SK-N-SH treated with all-trans-retinoic acid at 6 μM for 48 hours (cell line): ENCODE measurements at places on chromosomes 12 and 14.
A peak's percentile ranks its signal among the peaks of the same experiment; 100 is the strongest.

DNA sequence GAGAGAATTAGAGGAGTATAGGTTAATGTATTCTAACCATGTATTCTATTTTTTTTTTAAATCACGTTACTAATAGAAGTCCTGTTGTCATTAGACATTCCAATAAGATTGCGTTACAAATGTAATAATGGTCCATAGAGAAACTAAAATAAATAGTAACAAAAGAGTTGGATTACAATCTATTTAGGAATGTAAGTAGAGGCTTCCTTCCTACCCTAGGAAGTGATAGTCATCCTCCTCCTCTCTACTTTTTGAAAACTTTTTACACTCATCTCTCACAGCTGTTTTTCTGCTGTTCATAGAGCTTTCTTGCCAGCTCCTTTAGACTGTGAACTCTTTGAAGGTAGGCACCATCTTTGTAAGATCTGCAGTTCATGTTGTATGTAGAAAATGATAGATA, 23.6 kb downstream of the TRHDE start:
- ATAC-seq: peak; percentile 32; the same call in 2 of the 3 replicates

DNA sequence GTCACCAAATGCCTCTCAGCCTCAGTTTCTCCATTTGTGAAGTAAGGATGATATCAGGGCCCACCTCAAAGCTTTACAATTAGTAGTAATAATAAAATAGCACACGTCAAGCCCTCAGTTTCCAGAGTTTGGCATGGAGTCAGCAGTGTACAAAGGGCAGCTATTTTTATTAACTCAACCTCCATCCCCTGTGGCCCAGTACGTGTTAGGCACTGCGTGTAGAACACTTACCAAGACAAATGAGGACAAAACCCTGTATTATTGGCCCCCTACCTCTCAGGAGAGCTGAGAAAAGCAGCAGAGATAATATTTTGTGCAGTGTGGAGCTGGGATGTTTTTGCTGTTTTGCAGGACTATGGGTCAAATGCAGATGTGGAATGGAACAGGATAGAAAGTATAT, 280.8 kb downstream of the C12orf75 start:
- ATAC-seq: no peak

- no peak for ATAC-seq
Measured at GRCh38 chr14:73784181-73784987, 67.2 kb upstream of the PTGR2 start.

DNA sequence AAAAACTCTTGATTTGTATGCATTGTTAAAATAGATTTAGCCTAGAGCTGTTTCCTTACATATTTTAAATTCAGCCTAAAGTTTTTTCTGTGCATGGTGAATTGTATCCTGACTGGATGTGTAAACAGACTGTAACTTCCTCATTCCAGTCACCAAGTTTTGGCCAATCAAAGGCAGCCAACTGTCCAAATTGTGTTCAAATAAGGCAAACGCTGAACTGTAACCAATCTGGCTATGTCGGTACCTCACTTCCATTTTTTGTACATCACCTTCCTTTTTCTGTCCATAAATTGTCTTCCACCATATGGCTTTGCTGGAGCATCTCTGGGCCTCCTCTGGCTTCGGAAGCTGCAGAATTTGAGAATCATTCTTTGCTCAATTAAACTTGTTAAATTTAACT, 1921.9 kb upstream of the SEL1L start:
- ATAC-seq: no peak

DNA sequence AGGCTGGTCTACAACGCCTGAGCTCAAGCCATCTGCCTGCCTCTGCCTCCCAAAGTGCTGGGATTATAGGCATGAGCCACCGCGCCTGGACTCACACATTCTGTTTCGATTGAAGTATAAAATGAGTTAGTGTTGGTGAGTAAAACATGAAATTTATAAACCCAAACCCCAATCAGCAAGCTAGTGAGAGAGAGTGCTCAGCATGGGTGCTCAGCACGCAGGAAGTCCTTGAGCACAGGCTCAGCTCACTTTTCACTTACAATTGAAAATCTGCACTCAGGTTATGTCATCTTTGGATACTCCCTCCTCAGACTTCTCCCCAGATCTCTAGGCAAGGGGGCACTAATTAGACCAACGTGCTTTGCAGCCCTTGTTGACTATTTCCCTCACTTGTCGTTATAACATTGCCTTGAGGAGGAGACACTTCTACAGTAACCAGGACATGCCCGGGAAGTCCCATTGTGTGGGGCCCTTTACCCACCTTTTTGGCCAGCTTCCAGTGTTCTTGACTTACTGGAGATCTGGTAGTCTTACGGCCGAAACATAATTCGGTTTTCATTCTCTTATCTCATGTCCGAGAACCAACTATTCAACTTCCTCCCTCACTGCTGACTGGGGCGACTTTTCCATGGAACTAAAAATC, 68.5 kb upstream of the AMN1 start:
- no peak for ATAC-seq

DNA sequence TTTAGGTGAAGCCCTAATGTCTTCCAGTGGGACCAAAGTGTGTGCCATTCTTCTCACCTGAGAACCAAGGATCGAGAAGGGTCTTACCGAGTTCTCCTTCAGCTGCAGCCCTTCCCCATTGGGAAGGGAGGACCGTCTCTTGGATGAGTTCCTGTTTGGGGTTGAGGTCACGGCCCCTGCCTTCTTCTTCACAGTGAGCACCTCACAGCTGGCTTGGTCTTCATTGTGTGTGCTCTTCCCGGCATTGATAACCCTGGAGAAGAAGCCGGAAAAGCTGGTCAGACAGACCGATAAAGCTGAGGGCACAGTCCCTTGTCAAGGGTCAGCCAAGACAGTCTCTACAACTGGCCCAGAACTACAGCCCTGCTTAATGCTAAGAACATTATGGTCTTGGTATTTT, 102.9 kb downstream of the PPM1H start:
- no peak for ATAC-seq

- ATAC-seq: peak; percentile 75
Measured at GRCh38 chr12:54173066-54173726, 15.6 kb downstream of the SMUG1 start.

- ATAC-seq: no peak
Measured at GRCh38 chr12:95191060-95191696, 26.1 kb downstream of the FGD6 start.

DNA sequence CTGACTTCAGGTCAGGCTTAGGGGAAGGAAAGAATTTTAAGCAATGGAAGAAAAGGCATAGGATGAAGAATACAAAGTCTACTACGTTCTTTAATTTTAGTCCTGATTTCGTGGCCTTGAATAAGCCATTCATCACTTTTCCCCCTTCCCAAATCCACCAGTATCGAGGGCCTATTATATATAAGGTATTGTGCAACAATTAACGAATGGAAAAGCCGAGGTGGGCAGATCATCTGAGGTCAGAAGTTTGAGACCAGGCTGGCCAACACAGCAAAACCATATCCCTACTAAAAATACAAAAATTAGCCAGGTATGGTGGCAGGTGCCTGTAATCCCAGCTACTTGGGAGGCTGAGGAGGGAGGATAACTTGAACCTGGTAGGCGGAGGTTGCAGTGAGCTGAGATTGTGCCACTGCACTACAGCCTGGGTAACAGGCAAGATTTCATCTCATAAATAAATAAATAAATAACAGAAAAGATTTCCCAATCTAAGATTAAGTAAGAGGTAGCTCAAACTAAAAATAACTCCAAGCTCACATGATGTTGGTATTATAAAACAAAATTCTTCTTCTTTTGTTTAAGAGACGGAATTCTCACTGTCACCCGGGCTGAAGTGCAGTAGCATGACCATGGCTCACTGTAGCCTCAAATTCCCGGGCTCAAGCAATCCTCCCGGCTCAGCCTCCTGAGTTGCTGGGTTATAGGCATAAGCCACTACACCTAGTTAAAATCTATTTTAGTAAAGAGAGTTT, 58.3 kb upstream of the NR2C1 start:
- no peak for ATAC-seq

DNA sequence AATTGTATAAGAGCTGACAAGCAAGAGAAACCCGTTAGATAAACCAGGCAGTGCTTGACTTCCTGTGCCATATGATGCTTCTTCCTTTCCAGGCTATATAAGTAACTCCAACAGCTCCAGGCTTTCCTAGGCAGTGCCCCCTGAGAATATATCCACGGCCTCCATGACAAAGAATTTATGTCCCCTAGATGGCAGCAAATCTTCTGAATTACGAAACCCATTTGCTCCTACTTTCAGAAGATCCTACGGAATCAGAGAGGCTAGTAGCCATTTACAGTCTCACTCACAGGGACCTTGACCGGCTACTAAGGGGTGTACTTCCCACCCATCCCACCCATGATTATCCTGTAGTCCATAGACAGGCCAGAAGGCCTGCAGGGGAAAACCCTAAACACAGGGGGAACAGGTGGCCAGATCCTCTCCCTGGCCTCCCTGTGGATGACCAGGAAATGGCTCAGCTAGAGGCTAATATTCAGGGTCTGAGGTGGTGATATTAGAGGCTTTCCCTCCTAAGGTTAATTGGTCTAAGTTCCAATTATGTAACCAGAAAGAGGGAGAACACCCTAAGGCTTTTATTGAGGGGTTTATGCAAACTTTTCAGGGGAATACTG, 77.2 kb upstream of the DCD start:
- ATAC-seq: peak; percentile 72

- ATAC-seq: no peak
Measured at GRCh38 chr14:91834571-91834970, 32.8 kb downstream of the TC2N start.

GRCh38 chr14:25095736-25096437, 45.9 kb upstream of the STXBP6 start:
- ATAC-seq: no peak

DNA sequence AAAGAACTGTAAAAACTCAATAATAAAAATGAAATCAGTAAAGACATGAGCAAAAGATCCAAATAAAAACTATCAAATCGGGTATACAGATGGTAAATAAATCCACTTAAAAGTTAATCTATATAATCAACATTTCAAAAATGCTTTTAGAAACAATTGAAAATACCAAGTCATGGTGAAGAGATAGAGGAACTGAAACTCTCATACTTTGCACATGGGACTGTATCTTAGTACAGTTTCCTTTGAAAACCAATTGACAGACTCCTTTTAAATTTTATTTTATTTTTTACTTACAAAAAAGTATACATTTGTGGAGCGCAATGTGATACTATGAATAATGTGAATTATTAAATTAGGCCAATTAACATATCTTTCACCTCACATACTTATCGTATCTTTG, 98.6 kb upstream of the FAR2 start:
- ATAC-seq: no peak

DNA sequence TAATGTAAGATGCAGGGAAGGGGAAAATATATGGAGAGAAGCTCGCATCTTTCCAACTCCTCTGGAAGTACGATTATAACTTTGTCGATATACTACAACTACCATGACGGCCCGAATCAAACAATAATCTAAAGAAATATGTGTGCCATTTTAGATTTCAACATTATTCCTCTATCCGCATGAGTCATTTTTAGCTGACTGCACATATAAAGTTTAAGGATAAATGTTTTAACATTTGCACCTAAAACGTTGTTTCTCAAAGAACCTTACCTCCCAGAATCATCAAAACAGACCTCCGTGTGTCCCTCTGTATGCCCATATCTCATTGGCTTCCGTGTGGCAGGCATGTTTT, 482 bp downstream of the WDHD1 start:
- no peak for ATAC-seq

DNA sequence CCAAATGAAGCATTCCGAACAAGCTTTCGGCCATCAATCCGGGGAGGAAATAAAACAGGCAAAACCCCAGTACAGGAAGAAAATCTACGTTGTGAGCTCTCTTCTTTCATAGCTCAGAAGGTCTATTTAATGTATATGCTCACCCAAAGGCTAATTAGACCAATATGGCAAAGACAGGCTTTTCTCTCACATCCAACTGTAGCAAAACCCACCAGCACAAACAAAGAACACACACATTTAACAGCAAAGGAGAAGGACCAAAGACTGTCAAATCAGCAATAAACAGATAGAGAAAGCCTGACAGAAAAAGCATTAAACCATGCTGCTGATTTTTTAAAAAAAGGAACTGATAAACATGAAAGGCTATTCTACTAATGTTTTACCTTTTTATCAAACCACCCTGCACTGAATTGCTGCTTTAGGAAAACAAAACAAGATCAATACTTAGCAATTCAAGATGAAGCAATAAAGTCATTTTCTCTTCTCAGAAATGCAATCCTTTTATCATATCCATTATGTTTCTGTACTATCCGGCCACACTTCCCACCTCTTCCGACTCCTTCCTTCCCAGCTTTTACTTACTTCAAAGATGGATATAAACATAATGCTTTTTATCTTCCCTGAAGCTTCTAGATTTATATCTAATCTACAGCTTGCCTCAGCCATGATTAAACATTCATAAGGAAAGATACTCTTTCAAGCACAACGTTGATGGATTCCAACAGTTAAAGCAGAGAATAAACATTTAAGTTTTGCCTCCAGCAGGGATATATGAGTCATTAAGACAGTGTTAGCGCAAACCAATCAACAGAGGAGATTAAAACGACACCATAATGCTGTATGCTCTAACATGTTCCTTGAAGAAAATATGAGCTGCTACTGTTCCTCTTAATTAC, 74.6 kb upstream of the BBS10 start:
- ATAC-seq: peak; percentile 85

DNA sequence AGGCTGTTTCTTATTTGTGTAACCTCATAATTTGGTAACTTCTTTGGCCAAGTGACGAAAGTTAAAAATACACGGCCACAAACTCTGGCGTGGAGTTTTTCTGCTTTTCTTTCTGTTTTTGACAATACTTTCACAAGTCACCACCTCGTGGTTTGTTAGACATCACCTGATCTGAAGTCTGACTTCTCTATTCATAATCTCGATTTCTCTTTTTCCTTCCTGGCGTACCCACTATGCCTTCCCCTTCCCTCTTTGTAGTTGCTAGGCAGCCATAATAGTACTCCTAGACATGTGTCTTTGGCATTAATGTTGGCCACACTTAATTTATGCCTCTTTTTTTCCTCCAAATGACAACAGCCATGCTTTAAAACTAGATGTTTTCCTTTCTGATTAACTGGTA, 97.6 kb downstream of the POLR3B start:
- ATAC-seq: no peak

DNA sequence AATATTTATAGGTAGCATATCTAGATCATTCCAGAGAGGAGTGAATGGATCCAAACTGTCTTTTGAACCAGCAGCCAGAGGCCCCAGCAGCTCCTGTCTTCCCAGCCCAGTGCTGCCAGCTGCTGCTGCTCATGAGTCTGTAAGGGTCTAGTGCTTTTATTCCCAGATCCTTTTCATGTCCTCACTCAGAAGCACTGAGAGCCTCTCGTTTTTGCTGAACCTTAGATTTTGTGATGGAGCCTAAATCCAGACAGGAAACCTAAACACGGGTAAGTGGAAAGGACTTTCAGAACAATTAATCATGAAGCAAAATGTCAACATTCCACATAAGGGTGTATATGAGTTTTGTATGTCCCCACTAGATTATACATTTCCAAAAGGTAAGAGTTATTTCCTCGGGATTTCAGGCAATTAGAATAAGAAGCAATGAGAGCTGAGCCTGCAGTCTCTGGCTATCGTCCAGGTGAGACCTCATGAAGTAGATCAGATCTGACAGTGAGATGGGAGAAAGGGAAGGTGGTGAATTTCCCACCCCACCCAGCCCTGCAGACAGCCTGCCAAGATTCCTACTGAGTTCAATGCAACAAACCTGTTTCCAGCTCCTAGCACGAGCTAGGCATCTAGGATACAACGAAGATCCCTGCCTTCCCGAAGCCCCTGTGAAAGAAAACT, 84.4 kb downstream of the NINJ2 start:
- no peak for ATAC-seq
